MCF 10A (cell line): ENCODE measurements at places on chromosomes 13 and 19.
A peak's percentile ranks its signal among the peaks of the same experiment; 100 is the strongest.

DNA sequence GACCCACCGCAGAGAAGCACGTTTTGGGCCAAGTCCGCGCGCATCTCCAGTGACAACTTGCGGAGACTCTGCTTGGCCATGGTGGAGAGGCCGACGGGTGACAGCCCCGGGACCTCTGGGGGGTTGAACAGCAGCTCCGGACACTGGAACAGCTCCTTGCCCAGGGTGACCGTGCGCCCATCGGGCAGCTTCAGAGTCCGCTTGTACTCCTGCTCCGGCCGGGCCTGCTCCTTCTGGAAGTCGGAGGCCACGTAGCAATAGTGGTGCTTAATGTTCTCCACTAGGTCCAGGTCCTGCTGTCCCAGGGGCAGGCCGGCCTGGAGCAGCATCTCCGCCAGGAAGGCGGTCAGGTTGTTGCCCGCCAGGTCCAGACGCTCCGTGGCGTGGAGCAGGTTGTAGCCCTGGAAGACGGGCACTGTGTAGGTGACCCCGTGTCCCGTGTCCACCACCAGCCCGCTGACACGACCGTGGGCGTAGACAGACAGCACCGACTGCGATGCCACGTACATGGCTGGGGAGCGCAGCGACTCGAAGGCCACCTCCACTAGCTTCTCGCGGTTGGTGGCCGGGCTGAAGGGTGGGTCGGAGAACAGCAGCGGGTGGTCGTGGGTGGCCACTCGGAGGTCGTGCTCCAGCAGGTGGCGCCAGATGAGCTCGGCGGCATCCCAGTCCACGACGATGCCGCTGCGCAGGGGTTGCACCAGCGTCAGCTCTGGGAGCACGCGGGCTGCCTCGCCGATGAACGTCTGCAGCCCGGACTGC lies 743 bp downstream of the ACTL9 start:
- H3K36me3 ChIP-seq = no peaks in the 10 kb centered on the region
- no peaks in the 10 kb centered on the region for H3K27me3 ChIP-seq
- H3K4me1 ChIP-seq = no peaks in the 10 kb centered on the region
- no peak overlapping the region for H3K27ac ChIP-seq
- no peak for DNase-seq

DNA sequence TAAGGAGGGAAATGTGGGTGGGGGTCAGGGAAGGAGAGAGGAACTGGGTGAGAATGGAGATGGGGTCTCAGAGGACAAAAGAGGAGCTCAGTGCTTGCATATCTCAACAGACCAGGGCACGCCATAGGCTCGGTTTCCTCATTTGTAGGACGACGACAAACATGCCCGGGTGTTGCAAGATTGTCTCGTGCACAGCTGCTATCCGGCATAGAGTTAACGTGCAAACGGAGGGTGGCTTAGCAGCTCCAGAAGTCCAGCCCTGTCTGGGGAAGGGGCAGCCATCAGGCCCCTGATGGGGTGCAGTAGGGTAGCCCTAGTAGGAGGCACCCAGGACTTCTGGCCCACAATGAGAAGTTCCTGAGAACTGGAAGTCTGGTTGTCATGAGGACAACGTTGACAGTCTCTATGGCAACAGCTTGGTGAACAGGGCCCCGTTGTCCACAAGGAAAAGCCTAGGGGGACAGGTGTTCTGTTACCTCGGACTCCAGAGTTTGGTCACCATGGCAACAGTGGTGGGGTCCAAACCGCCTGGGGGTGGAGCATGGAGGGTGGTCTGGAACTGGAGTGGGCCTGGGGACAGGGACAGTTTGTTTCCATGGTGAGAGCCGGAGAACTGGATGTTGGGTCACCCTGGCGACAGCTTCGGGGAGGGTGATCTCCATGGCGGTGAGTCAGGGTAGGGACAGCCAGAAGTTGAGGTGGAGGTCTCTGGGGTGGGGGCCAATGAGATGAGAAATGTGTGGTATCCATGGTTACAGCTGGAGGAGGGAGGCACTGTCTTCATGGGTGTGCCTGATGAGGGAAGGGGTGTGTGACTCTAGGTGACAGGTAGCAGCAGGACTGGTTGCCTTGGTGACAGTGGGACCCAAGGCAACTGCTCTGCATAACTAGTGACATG lies 16.8 kb downstream of the TM6SF2 start:
- no peak for DNase-seq
- no peak overlapping the region for H3K4me3 ChIP-seq
- no peaks in the 10 kb centered on the region for H3K4me1 ChIP-seq
- H3K27ac ChIP-seq = peak overlapping the region; percentile 80
- no peaks in the 10 kb centered on the region for H3K36me3 ChIP-seq
- peaks cover 47% of the 10 kb centered on the region for H3K27me3 ChIP-seq

GRCh38 chr13:20823071-20823470 lies 49.3 kb upstream of the EEF1AKMT1 start:
- H3K36me3 ChIP-seq = peaks cover 31% of the 10 kb centered on the region
- H3K4me1 ChIP-seq = no peaks in the 10 kb centered on the region
- H3K27me3 ChIP-seq = no peaks in the 10 kb centered on the region
- H3K4me3 ChIP-seq = no peak overlapping the region
- DNase-seq = no peak
- H3K27ac ChIP-seq = no peak overlapping the region

DNA sequence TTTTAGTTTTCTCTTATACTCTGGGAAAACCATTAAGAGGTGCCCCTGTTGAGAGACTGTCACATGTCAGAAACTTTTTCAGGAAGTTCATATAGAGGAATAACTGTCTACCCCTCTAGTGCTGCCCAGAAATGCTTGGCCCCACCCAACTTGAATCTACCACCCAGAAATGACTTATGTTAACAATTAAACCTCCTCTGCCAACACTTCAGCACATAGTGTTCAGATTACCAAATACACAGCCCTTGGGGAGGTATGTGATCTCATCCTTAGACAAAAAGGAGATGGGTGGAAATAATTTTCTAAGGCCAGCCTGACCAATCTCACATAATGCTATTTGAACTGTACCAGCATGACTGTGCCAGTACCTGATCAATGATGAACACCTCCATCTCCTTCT lies 35.6 kb downstream of the CCDC169 start:
- no peaks in the 10 kb centered on the region for H3K36me3 ChIP-seq
- DNase-seq = peak; percentile 3
- H3K27ac ChIP-seq = peak overlapping the region; percentile 61
- H3K4me1 ChIP-seq = peaks cover 11% of the 10 kb centered on the region

- H3K4me1 ChIP-seq = peaks cover 43% of the 10 kb centered on the region
- DNase-seq = no peak
- H3K27me3 ChIP-seq = no peaks in the 10 kb centered on the region
- H3K27ac ChIP-seq = peak overlapping the region; percentile 86
Measured at GRCh38 chr13:93225610-93226009, 997 bp upstream of the GPC6 start.

- no peaks in the 10 kb centered on the region for H3K4me1 ChIP-seq
- no peak overlapping the region for H3K4me3 ChIP-seq
- peaks cover 12% of the 10 kb centered on the region for H3K36me3 ChIP-seq
- H3K27ac ChIP-seq = no peak overlapping the region
- DNase-seq = no peak
- H3K27me3 ChIP-seq = no peaks in the 10 kb centered on the region
Measured at GRCh38 chr19:31352296-31352781, 3.1 kb upstream of the TSHZ3 start.

DNA sequence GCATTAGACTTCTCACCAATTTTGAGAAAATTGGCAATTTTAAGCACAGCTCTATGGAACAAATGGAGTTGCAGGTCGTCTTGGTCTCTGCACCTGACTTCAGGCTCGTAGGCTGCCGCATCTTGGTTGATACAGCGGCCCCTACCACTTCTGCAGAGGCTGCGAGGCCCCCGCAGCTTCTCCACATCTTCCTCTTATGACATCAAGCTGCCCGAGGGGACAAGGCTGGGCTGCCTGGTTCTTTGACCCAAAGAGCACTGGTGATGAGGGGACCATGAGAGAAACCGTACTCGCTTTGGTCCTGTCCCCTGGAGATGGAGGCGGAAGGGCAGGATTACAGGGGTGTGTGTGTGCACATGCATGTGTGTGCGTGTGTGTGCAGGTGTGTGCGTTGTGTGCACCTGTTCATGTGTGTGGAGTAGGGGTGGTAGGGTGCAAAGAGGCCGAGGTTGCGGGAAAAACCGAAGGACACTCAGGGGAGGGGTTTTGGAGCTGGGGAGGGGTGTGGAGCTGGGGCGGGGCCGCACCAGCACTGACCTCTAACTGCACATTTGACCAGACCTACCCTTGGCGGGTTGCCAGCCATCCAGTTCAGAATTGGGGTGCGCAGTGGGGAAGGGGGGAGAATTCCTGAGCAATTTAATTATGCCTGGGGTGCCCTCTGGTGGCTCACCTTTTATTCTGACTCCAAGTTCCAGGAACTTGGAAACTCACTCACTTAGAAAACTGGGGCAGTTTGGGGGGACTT lies 65.1 kb upstream of the ARHGEF7 start:
- peak; percentile 34 for DNase-seq
- H3K4me3 ChIP-seq = no peak overlapping the region
- peaks cover 17% of the 10 kb centered on the region for H3K27me3 ChIP-seq
- no peaks in the 10 kb centered on the region for H3K36me3 ChIP-seq
- H3K27ac ChIP-seq = no peak overlapping the region

DNA sequence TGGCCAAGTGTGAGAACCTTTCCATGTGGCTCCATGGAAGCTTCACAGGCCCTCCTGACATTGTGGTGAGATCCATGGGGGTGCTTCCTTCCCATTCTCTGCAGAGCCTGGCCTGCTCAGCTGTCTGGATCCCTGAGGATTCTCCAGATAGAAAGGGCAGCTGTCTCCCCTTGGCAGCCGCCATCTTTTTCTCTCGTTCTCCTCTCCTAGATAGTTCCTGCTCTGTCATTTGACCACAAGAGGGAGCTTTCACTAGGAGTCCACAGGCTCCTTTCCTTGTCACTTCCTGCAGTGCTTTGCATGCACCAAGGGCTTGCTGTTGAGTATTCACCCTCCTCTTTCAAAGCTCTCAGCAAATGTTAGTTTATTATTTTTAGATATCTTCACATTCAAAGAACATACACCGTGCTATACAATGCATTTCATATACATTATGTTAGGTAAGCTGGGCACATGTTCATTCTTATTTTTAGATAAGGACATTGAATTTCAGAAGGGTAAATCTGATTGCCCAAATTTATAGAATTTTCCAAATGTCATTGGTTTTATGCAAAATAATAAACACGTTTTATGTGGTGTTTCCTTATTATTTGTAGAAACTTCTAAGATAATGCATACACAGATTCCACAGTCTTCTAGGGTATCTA lies 133.2 kb downstream of the FRY start:
- H3K36me3 ChIP-seq = no peaks in the 10 kb centered on the region
- DNase-seq = peak; percentile 81
- H3K4me3 ChIP-seq = no peak overlapping the region
- no peaks in the 10 kb centered on the region for H3K27me3 ChIP-seq

- H3K27me3 ChIP-seq = no peaks in the 10 kb centered on the region
- DNase-seq = no peak
- no peaks in the 10 kb centered on the region for H3K36me3 ChIP-seq
- H3K4me3 ChIP-seq = no peak overlapping the region
- no peaks in the 10 kb centered on the region for H3K4me1 ChIP-seq
Measured at GRCh38 chr19:30755581-30755980, 383.4 kb downstream of the ZNF536 start.

GRCh38 chr19:29320086-29320485 lies 107.1 kb upstream of the UQCRFS1 start:
- no peak overlapping the region for H3K4me3 ChIP-seq
- no peaks in the 10 kb centered on the region for H3K4me1 ChIP-seq
- no peaks in the 10 kb centered on the region for H3K27me3 ChIP-seq
- H3K36me3 ChIP-seq = peaks cover 4% of the 10 kb centered on the region
- no peak for DNase-seq

GRCh38 chr19:14786421-14786851 lies 8.1 kb upstream of the ADGRE2 start:
- H3K4me3 ChIP-seq = no peak overlapping the region
- H3K27ac ChIP-seq = no peak overlapping the region
- peaks cover 12% of the 10 kb centered on the region for H3K4me1 ChIP-seq
- DNase-seq = peak; percentile 43
- no peaks in the 10 kb centered on the region for H3K27me3 ChIP-seq

GRCh38 chr13:51902776-51903175 lies 41.0 kb downstream of the CCDC70 start:
- H3K27ac ChIP-seq = no peak overlapping the region
- no peaks in the 10 kb centered on the region for H3K36me3 ChIP-seq
- DNase-seq = no peak
- peaks cover 13% of the 10 kb centered on the region for H3K27me3 ChIP-seq
- H3K4me1 ChIP-seq = peaks cover 14% of the 10 kb centered on the region

DNA sequence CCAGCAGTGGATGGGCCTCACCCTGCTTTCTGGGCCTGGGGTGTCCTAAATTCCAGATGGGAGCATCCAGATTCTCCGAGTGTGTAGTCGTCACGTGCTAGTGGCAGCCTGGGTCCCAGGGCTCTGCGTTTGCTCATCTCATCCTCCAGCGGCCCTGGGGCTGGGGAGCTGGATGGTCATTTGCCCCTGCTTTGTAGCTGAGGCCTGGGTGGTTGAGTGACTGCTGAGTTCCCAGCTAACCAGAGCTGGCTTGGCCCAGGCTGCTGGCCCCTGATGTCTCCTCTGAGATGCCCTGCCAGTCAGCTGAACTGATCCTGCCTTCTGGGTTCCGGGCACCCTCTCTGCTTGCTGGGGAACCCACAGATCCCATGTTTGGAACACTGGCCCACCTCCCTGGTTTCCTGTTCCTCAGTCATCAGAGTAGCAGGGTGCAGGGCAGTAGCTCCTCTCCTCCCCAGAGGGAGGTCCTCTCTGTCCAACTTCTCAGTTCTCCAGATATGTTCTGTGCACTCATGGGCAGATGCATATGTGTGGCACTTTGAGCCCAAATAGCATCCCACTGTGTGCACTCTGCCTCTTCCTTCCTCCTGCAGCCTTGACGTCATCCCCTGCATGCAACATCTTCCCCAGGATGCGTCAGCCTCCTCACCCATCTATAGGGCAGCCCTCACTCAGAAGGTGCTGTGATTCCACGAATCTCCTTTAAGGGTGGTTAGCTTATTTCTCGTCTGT lies 22.4 kb upstream of the CRTC1 start:
- peaks cover 7% of the 10 kb centered on the region for H3K4me1 ChIP-seq
- H3K27ac ChIP-seq = no peak overlapping the region
- no peak for DNase-seq
- H3K27me3 ChIP-seq = peaks cover 18% of the 10 kb centered on the region
- no peak overlapping the region for H3K4me3 ChIP-seq
- peaks cover 17% of the 10 kb centered on the region for H3K36me3 ChIP-seq

DNA sequence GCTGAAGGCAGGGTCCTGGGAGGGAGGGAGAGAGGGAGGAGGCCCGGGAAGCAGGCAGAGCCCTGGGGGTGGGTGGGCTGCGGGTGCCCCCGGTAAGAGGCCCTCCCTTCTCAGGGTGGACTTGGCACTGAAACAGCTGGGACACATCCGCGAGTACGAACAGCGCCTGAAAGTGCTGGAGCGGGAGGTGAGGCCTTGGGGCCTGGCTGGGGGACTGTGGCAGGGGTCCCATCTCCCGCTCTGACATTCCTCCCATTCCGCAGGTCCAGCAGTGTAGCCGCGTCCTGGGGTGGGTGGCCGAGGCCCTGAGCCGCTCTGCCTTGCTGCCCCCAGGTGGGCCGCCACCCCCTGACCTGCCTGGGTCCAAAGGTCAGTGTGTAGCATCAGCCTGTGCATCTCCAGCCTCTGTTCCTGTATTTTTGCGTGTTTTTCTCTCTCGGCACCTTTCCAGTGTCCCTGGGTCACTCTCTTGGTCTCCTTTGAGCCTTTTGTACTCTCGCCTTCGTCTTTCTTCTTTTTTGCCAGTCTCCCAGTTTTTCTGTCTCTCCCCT lies 53.4 kb downstream of the TRPM4 start:
- H3K4me3 ChIP-seq = no peak overlapping the region
- peaks cover 5% of the 10 kb centered on the region for H3K4me1 ChIP-seq
- H3K27me3 ChIP-seq = no peaks in the 10 kb centered on the region
